Stimulated activated CD4-positive, alpha-beta T cell treated with anti-CD3 and anti-CD28 coated beads, Interleukin-12 subunit alpha, Interleukin-12 subunit beta, amount 100 ng/mL, for 24 hours (primary cell): ENCODE measurements at places on chromosomes 3 and 15.

- no peak for DNase-seq
Measured at GRCh38 chr15:83769411-83769999, 115.6 kb downstream of the ADAMTSL3 start.

GRCh38 chr15:23482764-23483489 is 35.9 kb upstream of the GOLGA6L2 start:
- no peak for DNase-seq

GRCh38 chr3:139291276-139292051 is 52.4 kb upstream of the MRPS22 start:
- no peak for DNase-seq

DNA sequence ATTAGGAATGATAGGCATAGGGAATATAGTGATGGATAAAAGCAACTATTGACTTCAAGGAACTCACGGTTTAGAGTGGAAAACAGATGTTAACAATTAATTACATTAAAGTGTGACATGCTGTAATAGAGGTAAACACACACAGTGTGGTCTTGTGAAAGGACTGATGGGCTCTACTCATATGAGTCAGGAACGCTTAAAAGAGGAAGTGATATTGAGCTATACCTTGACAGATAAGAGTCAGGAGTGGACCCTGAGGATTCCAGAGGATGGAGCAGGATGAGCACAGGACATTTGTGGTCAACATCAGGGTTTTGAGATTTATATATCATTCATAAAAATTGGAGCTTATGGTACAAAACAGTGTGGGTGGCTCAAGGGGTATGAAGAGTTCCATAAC is 11.0 kb downstream of the EXOG start:
- no peak for DNase-seq

- no peak for DNase-seq
Measured at GRCh38 chr3:193665370-193665989, 72.5 kb downstream of the OPA1 start.

DNA sequence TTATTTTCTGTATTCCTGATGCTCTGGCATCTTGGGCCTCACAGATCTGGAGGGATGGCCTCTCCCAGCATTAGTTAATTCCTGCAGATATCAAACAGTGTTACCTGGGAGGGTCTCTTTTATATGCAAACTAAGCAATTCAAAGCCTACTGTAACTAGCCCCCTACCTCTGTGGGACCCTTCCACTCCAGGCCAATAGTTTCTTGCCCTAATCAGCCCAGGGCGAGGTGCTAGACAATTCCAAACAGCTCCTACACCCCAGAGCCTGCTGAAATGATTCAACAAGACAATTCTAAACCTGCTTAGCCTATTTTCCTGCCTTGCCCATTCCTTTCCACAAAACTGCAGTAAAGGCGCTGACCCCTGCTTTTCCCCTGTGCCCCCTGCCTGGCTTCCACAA is 106.6 kb upstream of the IGSF10 start:
- no peak for DNase-seq
